ENCODE measurements at places on chromosomes 2 and 18.

DNA sequence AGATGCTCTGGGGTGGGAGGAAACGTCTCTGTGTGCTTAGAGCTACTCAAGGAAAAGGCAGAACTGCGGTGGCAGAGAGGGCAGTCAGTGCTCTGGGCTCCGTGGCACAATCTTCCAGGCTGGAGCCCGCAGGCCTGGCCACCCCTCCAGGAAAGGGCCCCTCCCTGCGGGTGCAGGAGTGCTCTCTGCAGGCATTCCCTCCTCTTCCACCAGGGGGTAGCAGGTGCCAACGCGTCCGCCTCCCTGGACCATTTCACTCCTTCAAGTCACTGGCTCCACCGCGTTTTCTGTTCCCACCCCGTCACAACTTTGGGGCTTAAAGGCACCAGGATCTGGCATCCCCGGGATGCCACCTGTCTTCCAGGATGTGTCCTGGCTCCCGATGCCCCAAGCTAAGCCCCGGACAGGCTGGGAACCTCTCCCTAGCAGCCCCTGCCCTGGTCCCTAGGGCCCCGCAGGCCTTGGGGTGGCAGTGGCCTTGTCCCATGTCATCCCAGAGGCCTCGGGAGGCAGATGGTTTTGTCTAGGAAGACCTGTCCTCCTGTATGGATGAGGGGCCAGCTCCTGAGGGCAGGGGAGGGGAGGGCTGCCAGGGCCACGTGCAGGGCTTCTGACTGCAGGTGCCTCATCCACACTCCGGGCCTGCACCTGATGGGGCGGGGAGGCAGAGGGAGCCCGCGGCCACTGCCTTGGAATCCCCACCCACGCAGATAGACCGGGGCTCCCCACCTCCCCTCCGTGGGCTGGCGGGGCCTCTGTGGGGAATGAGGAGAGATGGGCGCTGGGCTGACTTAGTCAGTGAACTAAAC lies 26.4 kb downstream of the KCNIP3 start:
- DNase-seq: no peak

- no peak for DNase-seq
Observed at GRCh38 chr2:182330451-182331305, 96.2 kb downstream of the PDE1A start.

GRCh38 chr2:127993659-127994058 lies 34.2 kb downstream of the SAP130 start:
- DNase-seq: no peak

DNA sequence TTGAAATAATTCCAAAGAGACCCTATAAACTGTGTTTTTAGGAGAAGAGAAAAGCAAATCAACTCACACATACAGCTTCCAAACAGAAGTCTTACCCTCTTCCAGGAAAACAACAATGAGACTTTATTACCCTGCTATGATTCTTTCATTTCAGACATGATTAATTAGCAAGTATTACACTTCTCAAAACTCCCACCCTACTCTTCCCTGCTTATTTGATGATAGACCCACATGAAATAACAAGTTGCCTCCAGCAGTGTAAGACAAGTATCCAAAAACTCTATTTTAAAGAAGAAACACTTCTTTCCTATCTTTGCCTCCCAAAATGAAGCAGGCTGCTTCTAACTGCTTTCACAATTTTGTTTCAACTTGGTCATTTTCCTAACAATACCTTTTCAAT lies 4.1 kb downstream of the FIGN start:
- DNase-seq: no peak

GRCh38 chr2:10716581-10716980 lies 4.8 kb upstream of the ATP6V1C2 start:
- DNase-seq: no peak

DNA sequence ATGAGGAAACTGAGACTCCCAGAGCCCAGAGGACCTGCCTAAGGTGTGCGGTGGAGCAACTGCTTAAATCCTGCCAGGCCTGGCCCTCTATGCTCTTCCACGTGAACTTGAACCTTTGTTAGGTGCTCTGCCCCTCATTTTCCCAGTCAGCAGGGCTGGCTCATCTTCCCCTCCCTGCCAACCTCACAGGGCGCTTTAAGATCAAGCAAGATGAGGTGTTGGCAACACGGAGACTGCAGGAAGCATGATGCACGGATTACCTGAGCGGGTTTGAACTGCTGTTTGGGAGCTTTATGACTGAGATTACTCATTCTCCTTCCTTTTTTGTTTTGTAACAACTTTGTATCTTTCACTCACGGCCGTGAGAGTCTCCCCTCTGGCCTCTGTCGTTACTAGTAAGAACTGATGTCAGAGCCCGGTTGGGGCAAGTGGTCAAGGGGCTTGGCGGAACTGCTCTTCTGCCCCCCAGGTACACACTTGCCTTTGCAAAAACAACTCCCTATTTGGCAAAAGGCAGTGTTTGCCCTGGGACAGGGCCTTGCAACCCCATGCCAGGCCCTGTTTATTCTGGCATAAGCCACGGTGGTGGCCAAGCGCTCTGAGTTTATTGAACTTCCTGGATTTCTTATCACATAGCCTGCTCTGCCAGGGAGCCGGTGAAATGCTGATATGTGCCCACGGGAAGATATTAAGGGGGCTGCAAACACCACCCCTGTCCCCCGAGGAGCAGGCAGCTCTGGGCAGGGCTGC lies 127.8 kb downstream of the INHBB start:
- DNase-seq: no peak
